ENCODE measurements at places on chromosomes 13 and 19. TPM values are rescaled to one million over a fixed set of nuclear protein-coding genes. Genes with fewer than 3 reads are reported as not detected.

- no peak for DNase-seq
Measured at GRCh38 chr19:53504885-53505284, 33.1 kb upstream of the ZNF331 start.

DNA sequence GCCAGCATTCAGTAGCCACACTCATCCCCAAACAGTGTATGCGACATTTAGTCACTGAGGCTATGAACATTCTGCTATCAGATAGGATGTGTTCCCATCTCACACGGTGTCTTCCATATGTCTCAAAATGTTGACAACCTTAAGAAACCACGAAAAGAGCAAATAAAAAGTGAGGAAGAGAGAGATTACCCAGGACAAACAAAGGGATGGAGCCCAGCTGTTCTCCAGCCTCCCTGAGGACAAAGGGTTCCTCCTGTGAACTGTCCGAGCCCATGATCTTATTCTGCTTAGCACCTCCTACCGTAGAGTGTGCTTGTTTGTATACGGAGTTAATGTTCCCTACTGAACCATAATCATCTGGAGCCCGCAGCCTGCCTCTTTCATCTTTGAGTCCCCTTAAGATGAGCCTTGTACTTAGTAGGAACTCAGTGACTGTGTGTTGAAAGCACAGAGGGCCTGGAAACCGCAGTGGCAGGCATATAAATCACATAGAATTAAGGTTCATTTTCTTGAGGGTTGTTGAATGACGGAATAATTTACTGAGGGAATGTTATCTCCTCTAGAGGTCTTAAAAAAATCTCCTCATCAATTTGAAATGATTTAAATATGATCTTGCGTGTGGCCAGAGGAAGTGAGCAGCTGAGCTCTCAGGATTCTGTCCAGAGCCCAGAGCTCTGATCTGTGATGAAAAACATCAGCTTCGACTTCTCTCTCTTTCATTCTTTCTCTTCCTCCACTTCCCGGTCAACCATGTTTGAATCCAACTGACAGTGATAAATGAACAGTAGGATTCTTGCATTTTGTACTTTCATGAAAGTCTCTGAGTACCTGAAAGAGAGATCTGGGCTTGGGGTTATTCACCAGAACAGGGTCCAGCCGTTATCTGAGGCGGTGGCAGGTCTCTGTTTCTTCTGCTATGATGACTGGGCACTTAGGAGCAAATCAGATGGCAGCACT, 200.5 kb downstream of the KLF5 start:
- DNase-seq: no peak

DNA sequence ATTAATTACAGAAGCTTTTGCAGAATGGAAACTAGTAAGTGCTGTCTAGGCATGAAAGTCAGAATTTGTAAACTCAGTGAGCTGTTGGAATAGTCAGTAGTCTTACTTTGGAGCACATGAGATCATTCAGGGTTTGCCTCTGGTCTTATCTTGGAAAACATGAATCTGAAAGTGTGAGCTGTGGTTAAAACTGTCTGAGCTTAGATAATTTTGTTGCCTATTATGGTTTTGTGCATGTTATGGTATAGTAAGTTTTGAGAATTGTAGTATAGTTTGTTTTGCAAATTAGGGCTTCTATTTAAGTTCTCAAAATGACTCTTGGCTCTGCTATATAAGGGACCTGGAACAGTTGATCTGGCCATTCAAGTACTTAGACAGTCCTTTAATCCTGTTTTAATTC, 53.7 kb upstream of the TRPC4 start:
- DNase-seq: no peak

GRCh38 chr19:54551293-54551692, 22.3 kb upstream of the LILRA2 start:
- no peak for DNase-seq

DNA sequence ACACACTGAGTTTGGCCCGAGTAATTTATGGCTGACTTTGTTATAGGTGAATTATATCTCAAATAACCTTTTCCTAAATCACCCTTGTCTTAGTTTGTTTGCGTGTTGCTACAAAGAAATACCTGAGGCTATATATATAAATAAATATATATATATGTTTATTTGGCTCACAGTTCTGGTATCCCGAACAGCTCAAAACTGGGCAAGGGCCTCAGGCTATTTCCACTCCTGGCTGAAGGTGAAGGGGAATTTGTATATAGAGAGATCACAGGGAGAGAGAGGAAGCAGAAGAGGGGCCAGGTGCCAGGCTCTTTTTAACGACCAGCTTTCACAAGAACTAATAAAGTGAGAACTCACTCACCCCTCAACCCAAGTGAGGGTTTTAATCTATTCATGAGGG, 159.9 kb upstream of the STARD13 start:
- DNase-seq: no peak

Gene APC2
- total RNA-seq: 0.10 TPM

- DNase-seq: no peak
Measured at GRCh38 chr13:95620825-95621498, 23.5 kb downstream of the DZIP1 start.

GRCh38 chr13:39952249-39953233, 297.1 kb downstream of the COG6 start:
- DNase-seq: no peak

GRCh38 chr19:18401580-18402112, 4.2 kb upstream of the LRRC25 start:
- DNase-seq: no peak

Gene CCDC124
- 78.9 TPM for total RNA-seq

DNA sequence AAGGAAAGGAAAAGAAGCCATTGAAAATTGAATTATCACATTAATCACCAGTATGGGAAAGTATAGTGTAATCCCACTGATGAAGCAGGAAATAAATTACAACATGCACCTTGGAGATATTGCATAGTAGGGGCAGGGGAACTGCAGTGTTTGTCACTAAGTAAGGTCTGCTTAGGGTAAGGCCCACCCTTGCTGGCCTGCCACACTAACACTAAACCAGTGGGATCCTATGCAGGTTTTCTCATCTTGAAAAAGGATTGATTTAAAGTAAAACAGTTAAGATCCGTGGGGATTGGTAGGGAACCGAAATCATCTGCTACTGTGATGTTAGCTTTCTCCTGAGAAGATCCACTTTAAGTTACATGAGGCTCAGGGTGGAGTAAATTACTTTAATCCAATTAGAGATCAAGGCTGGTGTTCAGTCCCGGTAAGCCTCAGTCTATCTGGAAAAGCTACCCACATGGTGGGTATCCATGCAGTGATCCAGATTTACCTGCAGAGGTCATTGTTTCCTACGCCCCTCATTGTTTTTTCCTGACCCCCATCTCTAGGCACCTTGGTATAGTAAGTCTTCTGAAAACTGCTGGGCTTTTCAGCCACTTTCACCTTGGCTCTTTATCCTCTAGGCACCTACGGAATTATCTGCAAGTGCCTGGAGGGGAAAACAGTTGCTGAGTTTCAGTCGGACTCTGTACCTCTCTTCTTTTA, 1014.9 kb upstream of the ATXN8OS start:
- no peak for DNase-seq

GRCh38 chr13:51643105-51643881, 59.0 kb downstream of the WDFY2 start:
- no peak for DNase-seq

DNA sequence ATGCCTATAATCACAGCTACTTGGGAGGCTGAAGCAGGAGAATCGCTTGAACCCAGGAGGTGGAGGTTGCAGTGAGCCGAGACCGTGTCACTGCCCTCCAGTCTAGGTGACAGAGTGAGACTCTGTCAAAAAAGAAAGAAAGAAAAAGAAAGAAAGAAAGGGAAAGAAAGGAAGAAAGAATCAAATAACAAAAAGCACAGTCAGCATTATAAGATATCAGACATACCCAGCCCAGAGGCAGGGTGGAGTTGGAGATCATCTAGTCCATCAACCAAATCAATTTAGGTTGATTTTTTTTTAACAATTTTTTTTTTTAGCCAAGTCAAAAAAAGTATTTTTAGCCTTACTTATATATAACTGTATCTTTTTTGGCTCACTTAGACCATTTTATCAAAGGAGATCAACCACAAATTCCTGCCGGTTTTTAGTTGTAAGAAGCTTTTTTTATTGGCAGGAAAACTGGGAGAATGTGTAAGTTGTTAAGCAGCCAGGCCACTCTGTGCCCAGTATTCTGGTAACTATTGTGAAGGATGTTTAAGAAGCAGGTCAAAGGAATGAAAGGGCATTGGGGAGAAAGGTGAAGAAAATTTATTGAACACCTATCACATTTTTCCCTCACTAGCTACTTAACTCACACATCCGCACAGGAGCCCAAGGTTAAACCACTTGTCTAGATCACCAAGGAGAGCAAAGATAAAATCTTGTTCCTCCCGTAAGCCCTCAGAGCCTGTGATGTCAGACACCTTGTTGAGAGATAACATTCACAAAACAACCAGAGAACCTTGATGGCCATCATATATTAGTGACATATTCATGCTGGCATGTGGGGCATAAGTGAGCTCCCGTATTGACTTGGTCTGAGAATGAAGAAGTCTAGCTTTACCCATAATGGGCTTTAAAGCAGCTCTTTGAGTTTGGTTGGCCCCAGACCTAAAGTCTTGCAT, 91.8 kb downstream of the COL4A2 start:
- no peak for DNase-seq

GRCh38 chr19:6802336-6803035, 30.0 kb downstream of the VAV1 start:
- no peak for DNase-seq

DNA sequence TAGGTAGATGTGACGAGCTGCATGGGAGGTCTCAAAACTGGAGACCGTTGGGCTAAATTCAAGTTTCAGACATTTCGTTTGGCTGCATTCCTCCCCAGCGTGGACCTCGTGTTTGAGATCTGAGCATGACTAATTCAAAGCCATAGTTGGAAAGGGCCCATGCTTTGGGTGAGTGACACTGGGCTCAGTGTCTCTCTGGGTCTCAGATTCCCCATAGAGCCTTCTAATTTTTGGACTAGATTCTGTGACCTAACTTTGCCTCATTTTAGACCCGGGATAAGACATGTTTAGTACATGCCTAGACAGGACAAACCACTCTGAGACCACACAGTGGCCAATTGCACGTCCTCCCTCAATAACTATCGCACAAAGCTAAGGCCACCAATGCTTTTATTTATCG, 16.6 kb downstream of the CKM start:
- DNase-seq: no peak

DNA sequence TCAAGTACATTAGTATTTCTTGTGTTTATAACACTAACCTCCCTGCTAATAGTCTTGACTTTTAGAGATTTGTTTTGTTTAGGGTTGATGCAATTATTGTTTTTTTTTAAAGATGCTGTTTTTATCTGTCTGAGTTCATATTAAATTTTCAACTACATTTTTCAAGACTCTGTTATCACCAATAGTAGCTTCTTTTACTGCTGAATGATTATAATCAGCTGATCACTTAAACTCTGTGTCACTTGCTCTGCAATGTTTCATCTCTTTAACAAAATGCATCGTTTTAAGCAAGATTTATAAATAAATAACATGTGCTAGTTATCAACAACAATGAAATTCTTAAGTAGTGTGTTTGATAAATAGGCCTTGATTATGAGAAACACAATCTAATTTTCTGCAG, 920.9 kb upstream of the PCDH20 start:
- DNase-seq: no peak

DNA sequence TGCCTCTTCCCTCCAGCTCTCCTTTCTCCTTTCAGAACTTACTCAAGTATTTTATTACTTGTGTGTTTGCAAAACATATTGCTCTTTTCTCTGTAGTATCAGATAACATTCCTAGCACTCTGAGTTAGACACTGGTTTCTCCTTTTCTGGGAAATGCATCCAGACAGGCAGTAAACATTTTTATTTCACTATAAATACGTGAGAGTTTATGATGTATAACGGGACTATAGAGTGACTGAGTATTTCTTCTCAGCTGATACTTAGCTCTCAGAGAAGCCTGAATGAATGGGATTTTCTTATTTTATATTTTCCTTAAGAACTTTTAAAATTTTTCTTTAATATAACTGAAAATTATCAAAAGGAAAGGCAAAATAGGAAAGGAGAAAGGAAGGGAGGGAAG, 211.2 kb upstream of the EDNRB start:
- no peak for DNase-seq

- DNase-seq: no peak
Measured at GRCh38 chr13:114212158-114212495, 22.6 kb upstream of the CDC16 start.

DNA sequence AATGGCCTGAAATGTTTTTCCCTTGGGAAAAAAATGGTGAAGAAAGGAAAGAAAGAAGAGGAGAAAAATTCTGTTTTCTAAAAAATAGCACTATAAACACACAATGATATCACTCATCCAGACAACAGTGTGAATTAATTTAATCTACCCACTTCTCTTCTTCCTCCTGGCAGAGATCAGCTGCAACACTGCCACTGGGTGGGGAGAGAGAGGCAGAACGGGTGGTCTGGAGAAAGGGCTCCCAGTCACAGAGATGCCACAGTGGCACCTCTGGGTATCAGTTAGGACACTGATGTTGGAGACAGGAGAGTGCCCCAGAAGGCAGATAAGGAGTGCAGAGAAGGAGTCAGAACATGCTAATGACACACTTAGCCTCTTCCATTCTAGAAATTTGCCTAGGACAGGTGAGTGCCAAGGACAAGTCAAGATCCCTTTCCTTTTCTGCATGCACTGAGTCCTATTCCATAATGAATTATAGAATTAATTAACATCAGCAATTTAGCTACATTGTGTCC, 168.6 kb downstream of the SUCLA2 start:
- no peak for DNase-seq

Gene XRCC1
- 18.2 TPM for total RNA-seq

Gene CACNA1A
- total RNA-seq: 0.84 TPM

- DNase-seq: no peak
Measured at GRCh38 chr13:59691501-59692066, 472.1 kb downstream of the DIAPH3 start.

GRCh38 chr13:99256283-99256682, 1.9 kb downstream of the GPR18 start:
- DNase-seq: no peak

Gene CEACAM8
- 0.13 TPM for total RNA-seq

GRCh38 chr19:16561382-16561781, 10.8 kb downstream of the SLC35E1 start:
- no peak for DNase-seq

Gene SHISA7
- not detected for total RNA-seq

Gene SRRM5
- total RNA-seq: 0.22 TPM

DNA sequence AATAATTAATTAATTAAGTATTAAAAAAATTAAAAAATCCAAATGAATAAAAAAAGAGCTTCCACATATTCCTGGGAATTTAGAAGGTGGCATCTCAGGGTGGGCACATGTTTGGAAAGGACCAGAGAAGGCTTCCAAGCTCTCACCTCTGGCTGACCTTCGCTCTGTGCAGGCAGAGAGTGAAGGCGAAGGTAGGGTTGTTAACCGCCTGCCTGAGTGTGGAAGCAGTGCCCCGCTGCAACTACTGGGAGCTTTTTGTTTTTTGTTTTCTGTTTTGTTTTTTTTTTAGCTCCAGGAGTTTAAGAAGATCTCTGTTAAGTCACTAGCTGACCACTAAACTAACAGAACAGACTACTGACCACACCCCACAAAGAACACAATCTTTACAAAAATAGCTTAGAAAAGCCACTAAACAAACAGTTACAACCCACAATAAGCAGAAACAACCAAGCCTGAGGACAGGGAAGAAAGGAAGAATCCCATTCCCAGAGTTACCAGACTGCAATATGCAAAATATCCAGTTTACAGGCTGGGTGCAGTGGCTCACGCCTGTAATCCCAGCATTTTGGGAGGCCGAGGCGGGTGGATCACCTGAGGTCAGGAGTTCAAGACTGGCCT, 11.4 kb downstream of the ZNF541 start:
- DNase-seq: no peak

Gene SAFB
- 69.9 TPM for total RNA-seq

Gene ZNF555
- 4.1 TPM for total RNA-seq

Gene METTL21C
- not detected for total RNA-seq

GRCh38 chr13:43963726-43964125, 84.0 kb downstream of the LACC1 start:
- no peak for DNase-seq

Data from mesenteric fat pad (tissue), 1 donor.